Suppressor macrophage treated with lipopolysaccharide for 4 hours (primary cell): ENCODE measurements at places on chromosomes 1 and 21.
A peak's percentile ranks its signal among the peaks of the same experiment; 100 is the strongest.

DNA sequence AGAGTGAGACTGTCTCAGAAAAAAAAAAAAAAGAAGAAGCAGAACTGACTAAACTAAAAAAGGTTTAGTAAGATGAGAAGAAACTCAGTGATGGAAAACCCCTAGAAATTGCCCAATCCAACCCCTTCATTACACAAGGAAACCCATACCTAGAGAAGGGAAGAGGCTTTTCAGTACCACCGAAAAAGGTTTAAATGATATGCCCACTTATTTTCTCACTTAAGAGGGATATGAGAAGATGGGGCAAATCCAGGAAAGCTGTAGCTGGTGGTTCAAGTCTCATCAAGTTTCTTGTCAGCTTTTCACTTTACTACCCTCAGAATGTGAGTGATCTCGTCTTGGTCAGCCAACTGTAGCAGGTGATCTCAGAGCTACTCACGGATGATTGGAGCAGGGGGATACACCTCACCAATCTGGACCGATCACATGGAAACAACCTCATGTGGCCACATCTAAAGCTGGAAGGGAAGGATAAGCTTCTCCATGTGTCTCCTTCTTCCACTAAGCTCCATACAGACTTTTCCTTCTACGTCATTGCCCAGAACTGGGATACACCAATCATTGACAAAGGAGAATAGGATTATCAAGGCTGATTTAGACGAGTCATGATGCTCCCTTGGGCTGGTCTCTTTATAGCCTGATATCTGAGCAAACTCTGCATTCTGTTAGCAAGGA is 126.7 kb upstream of the POU3F1 start:
- peak; percentile 82 for DNase-seq

GRCh38 chr1:20480243-20480944 is 5.6 kb downstream of the CAMK2N1 start:
- DNase-seq: no peak

DNA sequence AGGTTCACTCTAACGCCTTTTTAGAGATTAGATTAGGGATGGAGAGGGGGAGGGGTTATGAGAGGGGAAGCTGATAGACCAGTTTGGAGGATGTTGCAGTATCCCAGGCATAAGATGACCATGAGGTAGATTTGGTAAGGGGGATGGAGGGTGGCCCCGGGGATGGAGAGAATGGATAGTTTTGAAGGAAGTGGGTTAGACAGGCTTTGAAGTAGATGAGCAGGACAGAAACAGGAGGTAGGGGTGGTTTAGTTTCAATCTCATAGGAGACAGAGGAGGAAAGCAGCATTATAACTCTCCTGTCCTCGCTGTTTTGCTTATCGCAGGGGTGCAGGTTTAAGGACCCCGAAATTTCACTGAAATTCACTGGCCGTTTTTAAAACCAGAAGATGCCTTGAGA is 11.8 kb downstream of the UBIAD1 start:
- DNase-seq: no peak

GRCh38 chr1:210669951-210670350 is 341.2 kb downstream of the HHAT start:
- no peak for DNase-seq

- DNase-seq: no peak
These were observed 448.3 kb downstream of the PTPRC start for GRCh38 chr1:199087144-199087543.

- DNase-seq: no peak
These were observed 668.0 kb downstream of the MRPL39 start for GRCh38 chr21:24939291-24939690.

GRCh38 chr1:236083650-236084385 is 18.9 kb upstream of the NID1 start:
- no peak for DNase-seq

DNA sequence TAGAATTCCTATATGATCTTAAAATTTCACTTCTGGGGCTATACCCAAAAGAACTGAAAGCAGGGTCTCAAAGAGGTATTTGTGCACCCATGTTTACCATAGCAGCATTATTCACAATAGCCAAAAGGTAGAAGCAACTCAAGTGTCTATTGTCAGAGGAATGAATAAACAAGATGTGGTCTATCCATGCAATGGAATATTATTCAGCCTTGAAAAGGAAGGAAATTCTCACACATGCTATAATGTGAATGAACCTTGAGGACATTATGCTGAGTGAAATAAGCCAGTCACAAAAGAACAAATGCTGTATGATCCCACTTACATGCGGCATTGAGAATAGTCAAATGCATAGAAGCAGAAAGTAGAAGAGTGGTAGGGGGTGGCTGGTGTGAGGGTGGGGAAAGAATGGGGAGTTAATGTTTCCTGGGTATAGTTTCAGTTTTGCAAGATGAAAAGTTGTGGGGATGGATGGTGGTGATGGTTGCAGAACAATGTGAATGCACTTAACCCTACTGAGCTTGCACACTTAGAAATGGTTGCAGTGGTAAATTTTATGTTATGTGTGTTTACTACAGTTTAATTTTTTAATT is 122.4 kb downstream of the TOMM20 start:
- peak; percentile 66 for DNase-seq

GRCh38 chr1:54987427-54987826 is 7.0 kb downstream of the TMEM61 start:
- DNase-seq: no peak

DNA sequence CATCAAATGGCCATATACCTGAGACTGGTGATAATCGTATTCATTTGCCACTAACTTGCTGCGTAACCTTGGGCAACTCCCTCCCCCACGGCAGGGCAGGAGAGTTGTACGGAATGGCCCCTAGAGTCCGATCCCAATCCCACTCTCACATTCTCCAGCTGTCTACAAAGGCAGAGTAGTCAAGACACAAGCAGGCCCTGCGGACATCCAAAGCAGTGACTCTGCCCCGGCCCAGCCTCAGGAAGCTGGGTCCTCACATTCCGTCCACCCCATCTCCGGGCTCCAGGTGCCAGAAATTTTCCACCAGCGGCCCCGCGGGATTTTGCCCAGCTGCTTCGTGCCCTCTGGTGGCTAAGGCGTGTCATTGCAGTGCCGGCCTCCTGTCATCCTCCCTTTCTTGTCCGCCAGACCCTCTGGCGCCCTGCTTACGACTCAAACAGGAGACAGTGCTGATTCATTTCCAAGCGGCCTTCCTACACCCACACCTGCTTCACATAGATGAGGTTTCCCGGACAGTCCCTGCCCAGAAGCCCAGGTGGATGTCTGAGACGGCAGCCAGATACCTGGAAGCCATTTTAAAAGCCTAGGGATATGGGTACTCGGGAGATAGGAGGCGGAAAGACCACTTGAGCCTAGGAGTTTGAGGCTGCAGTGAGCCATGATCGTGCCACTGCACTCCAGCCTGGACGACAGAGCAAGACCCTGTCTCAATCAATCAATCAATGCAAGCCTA is 2.9 kb upstream of the S100A2 start:
- DNase-seq: peak; percentile 89

DNA sequence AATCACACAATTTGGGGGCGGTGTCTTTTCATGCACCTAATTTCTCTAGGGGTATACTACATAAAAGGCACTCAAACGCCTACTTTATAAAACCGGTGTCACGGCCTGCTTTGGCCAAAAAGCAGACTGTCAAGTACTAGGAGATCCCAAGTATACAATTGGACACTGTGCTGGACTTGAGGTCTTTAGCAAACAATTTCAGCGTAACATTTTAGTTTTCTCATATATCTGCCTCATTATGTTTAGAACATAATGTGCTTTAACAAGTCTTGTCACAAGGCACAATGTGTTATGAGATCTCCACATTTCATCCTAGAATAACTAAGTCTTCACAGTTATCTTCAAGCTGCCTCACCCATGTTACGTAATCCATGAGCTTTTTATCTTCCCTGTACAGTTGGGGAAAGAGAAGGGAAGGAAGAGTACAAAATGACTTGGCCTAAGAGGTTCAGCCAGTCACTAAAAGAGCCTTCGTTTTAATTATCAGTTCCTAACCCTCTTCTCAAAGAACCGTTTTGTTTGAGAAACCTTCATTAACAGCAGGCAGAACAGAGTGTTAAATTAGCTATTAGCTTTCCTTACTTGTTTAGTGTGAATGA is 1.7 kb downstream of the SSX2IP start:
- peak; percentile 27 for DNase-seq

DNA sequence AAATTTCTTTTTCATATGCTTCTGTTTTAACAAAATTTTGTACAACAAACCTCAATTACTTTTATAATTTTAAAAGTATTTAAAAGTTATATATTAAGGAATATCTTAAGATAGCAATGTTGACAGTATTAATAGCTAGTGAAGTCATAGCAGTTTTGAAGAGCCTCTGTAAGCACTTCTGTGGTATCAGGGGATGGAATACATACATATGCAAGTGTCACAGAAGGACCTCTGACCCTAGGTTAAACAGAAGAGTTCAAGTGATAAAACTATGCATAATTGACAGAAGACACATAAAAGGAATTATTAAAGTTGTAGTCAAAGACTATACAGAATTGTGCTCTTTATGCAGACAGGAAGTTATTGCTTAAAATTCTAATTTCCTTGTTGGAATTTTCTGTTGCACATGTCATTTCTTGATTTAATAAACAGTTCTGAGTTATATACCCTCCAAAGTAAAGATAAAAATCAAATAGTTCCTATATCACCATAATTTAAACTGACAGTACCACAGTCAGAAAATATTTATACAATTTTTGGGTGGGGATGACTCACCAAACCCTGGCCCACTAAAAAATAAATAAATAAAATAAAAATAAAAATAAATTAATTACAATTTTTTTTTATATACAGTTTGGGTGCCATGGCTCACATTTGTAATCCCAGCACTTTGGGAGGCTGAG is 27.1 kb downstream of the IPP start:
- peak; percentile 1 for DNase-seq

DNA sequence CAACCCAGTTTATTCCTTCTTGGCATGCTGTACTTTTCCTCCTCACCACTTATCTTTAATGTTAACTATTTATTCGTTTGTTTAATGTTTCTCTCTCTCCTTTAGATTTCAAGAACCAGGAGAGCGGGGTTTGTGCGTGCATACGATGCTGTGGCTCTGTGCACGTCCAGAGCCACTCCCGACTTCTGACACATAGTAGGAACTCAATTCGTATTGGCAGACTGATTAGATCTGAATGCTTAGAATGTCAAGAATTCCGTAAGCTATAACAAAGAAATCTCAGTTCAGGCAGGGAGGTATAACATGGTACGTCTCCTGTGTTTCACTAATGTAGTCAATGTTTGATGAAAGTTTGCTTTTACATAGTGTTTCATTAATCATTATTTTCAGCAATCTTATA is 7.3 kb upstream of the GRIK1 start:
- DNase-seq: no peak

- no peak for DNase-seq
These were observed 2.6 kb downstream of the RSPH1 start for GRCh38 chr21:42493109-42494060.

DNA sequence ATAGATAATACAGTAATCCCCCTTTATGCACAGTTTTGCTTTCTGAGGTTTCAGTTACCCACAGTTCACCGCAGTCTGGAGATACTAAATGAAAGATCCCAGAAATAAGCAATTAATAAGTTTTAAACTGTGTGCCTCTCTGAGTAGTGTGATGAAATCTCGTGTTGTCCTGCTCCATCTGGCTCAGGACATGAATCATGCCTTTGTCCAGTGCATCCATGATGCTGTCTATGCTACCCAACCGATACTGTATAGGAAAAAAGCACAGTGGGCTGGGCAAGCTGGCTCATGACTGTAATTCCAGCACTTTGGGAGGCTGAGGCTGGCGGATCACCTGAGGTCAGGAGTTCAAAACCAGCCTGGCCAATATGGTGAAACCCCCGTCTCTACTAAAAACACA is 85.0 kb upstream of the SLC2A1 start:
- DNase-seq: no peak

DNA sequence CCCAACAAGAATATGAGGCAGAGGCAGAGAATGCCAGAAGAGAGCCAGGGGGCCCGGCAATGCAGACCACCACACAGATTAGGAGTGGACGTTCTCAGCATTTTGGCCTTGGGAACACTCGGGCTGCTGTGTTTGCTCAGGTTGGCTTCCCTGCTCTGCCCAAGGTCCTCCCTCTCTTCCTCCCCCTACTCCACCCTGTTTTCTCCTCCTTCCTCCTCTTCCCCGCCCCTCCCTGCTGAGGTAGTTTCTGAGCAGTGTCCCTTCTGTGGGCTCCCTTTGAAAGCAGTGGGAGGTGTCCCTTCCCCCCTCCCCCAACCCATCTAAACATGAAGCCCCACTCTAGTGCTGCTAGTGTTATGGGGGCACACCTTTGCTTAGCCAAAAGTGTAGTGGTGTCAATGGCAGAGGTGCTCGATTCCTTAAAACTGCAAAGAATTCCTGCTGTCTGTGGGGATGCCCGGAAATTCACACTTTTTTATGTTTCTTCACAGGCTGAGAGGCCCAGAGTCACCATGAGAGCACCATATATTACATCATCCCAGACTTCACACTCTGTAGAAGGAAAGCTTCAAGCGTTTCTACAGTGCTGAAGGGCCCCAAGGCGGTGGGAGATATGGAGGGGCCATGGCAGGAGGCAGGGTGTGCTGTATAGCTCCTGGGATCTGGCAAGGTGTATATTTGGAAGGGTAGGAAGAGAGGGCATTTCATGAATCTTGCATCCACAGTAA is at the start of gene HHIPL2:
TSS of gene HHIPL2 (minus strand) at position 161 of the 728 bp plus-strand sequence. CDS start at position 101, 60 bp downstream.
- DNase-seq: no peak

- peak; percentile 72 for DNase-seq
These were observed 37.7 kb downstream of the KIAA0040 start for GRCh38 chr1:175154629-175155472.

DNA sequence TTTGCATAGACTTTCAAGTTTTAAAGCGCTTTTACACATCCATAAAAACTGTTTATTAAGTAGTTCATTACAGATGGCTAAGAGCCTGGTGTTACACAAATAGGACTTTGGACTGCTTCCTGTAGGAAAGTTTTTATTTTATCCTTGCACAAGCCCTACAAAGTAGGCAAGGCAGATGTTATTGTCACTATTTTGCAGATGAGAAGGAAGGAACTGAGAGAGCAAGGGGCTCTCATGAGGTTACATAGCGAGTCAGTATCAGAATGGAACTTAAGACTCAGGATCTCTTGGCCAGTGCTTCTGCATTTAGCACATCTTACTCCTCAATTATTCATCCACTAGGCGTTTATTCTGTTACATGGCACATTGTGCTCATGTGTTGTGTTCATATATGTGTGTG is 2.6 kb upstream of the MAPKAPK2 start:
- DNase-seq: peak; percentile 58

- DNase-seq: no peak
These were observed 17.1 kb downstream of the UTP25 start for GRCh38 chr1:209844695-209845407.

DNA sequence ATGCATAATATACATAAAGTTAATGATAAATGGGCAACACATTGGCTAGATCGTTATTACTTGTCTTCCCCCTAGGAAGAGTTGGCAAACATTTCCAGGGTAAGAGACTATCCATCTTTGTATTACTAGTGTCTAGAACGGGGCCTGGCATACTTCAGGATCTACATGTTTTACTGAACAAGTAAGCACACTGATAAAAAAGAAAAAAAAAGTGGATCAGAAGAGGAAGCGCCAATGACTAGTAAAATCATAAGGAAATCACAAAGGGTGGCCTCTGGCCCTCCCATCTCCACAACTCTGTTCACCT is 482 bp downstream of the TM2D1 start:
- DNase-seq: peak; percentile 29

- no peak for DNase-seq
These were observed 79.6 kb upstream of the SLFNL1 start for GRCh38 chr1:41101076-41101475.
